ENCODE measurements at places on chromosomes 6 and 20. TPM values are rescaled to one million over a fixed set of nuclear protein-coding genes. Genes with fewer than 3 reads are reported as not detected.

Gene WFDC5
- not detected for total RNA-seq

Gene C6orf163
- total RNA-seq, result 2.1 TPM

Gene GRM4
- 0.09 TPM for total RNA-seq

Gene CNPY3
- total RNA-seq, result 20.7 TPM

Gene GPSM3
- 4.2 TPM for total RNA-seq

Gene FITM2
- total RNA-seq, result 5.3 TPM

Gene HSPA1L
- total RNA-seq, result 0.85 TPM

Gene SMPDL3A
- 3.5 TPM for total RNA-seq

Gene ASIP
- not detected for total RNA-seq

Gene GSTA3
- not detected for total RNA-seq

Gene BPIFB1
- not detected for total RNA-seq

Gene AKAP12
- 226 TPM for total RNA-seq

Gene TGM3
- not detected for total RNA-seq

Gene AGER
- 0.36 TPM for total RNA-seq

Gene TMC2
- total RNA-seq, result not detected
